ENCODE measurements at places on chromosomes 2 and 18.

- no peak for DNase-seq
These were observed 23.3 kb downstream of the GNLY start for GRCh38 chr2:85717308-85718008.

- DNase-seq = no peak
These were observed 2.1 kb upstream of the SNED1 start for GRCh38 chr2:240996161-240996833.

DNA sequence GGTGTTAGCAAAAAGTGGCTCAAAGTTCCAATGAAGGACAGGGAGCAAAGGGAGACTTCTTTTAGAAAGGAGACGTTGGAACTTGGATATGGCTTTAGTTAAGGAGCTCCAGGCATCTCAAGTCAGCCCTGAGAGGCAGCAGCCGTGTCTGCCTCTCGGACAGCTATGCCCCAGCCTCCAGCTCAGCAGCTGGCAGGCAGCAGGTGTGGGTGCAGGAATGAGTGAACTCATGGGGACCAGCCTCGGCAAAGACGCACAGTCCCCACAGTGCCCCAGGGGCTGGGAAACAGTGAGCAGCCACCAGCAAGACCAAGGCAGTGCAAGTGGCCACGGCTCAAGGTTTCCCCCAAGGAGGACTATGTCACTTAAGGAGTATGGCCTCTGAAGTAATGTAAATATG is 1.6 kb upstream of the LRRFIP1 start:
- DNase-seq = no peak

- no peak for DNase-seq
These were observed 48.4 kb downstream of the TMEFF2 start for GRCh38 chr2:192146069-192147015.
